ENCODE measurements at places on chromosomes 2 and 18.
A peak's percentile ranks its signal among the peaks of the same experiment; 100 is the strongest.

- DNase-seq = peak; percentile 61
Observed at GRCh38 chr2:74835831-74836674, 2.1 kb downstream of the HK2 start.

DNA sequence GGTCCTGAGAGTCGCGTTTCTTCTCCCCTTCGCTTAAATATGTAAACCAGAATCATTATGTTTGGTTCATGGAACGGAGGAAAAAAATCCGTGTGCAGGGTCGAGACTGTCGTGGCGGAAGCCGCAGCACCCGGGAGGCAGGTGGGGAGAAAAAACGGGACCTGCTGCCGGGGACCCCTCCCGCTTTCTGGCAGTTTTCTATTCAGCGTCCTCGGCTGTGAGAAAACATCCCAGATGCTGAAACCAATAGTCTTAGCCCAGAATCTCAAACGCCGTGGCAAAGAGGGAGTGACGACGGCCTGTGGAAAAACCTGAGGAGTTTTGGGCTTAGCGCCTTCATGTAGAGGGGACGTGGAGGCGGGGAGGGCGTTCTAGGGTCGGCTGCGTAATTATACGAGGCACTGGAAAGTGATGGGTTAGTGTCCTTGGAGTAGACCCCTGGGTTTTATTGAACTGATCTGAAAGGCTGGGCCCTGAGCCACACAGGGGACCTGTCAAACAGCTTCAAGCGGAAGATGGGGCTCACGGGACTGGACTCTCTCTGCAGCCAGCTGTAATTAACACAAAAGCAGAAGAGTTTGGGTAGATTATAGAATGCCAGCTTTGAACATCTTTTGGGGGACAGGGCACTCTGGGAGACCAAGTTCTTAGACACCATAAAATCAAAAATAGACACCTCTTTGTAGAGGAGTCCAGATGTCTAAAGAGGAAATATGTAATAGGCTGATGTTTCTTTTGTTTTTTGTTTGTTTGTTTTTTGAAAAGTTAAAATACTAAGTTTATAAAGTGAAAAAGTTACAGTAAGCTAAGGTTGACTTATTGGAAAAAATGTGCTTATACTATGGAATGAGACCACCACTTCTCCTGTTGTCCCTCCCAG is 834 bp upstream of the BUB1 start:
- DNase-seq = peak; percentile 62

GRCh38 chr2:127810156-127810618 is 784 bp downstream of the WDR33 start:
- DNase-seq = peak; percentile 64

DNA sequence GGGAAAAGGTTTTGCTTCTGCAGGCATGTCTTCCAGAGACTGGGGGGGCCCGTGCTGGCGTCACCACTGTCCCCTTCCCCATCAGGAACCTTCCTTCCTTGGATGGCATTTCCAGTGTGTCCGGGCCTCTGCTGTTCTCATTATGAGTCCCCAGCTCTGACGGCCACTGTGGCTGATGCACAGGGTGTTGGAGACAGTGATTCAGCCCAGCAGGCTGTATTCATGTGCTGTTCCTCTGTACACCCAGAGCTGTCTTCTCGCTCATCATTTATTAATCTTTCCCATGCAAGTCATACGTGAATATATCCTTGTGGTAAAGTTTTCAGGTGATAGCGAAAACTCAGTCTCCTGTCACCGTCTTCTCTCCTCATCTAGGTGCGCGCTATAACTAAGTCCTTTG is 57.7 kb downstream of the ASAP2 start:
- DNase-seq = peak; percentile 92

DNA sequence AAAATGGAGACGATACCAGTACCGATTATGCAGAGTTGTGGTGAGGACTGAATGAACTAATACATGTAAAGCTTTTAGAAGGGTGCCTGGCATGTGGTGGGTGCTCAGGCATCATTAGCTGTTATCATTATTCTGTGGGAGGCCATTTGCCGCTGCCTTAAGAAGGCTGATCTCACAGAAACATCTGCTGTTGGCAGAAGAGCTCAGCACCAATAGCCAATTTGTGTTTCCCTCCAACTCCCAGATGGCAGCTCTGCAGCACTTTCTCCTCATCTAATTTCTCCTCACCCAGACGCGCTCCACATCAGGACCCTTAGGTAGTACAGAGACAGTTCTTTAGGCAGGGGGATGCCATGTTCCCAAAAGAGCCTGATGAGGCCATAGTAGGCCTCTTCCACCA is 15.8 kb upstream of the CYP1B1 start:
- peak; percentile 22 for DNase-seq

- DNase-seq = peak; percentile 49
Observed at GRCh38 chr18:14971461-14972185, 223.7 kb downstream of the ANKRD30B start.

- peak; percentile 68 for DNase-seq
Observed at GRCh38 chr18:21444465-21445212, 155.9 kb downstream of the ESCO1 start.

DNA sequence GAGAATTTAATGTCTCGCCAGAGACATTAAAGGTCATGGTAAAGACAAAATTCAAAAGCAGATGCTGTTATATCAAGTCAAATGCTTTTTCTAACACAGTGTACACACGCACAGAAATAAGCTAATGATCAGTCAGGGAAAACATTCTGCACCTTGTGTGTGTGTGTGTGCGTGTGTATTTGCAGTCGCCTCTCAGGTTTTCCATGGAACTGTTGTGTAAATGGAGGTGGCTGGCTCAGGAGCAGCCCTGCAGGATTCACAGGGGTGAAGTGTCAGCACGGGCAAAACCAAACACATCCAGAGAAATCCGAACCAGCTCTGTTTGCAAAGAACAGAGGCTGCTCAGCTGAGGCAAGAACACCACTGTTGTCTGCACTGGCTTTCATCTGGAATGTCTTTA is 76.2 kb upstream of the YWHAQ start:
- DNase-seq = no peak

GRCh38 chr2:96801005-96801785 is 14.9 kb upstream of the CNNM3 start:
- DNase-seq = peak; percentile 60

DNA sequence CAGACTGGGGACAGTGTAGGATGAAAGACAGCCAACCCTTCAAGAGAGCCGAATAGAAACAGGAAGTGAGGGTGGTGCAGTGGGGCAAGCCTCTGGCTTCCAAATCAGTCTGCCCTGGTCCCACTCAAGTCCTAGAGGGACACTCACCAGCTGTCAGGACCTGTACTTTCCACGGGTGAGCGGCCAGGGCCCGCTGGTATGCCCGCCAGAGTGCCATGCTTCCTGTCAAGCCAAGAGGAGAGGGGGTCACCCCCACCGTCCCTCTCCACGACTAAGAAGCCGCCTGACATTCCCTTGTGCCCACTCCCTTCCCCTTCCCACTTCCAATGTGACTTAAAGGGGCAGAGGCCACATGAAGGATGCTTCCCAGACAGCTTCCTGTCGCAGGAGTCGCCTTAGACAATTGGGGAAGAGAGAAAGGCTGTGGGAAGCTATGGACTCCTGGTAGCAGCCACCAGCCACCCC is 564 bp downstream of the MPV17 start:
- DNase-seq = peak; percentile 48

- peak; percentile 66 for DNase-seq
Observed at GRCh38 chr2:98505971-98506664, 61.5 kb downstream of the INPP4A start.

DNA sequence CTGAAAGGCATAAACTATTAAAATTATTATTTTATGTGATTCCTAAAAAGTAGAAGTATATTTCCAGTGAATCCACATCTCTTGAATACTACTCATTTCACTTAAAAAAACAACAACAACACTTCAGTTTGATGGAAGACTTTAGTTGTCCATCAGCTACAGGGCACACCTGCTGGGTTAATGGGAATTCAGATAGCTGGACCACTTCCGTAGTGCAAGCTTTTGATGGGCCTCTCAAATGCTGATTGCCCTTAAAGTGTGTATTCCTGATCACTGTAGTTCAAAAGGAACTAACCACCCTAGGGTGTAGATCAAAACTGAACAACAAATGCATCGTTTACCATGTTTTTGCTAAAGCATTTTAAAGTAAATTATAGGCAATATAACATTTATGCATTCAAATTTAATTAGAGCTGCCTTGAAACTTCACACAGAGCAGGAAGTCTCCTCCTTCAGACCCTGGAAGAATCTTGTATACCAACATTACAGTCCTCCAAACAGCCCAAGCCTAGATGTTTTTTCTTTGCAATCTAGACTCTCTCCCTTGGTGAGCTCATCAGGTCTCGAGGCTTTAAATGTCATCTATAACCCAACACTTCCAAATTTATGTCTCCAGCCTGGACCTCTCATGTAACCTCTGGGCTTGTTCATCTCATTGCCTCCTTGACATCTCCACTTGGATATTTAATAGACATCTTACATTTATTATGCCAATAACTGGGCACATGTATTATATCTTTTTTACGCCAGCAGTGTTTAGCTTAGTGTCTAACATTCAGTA is 510.1 kb upstream of the SLC39A10 start:
- no peak for DNase-seq

DNA sequence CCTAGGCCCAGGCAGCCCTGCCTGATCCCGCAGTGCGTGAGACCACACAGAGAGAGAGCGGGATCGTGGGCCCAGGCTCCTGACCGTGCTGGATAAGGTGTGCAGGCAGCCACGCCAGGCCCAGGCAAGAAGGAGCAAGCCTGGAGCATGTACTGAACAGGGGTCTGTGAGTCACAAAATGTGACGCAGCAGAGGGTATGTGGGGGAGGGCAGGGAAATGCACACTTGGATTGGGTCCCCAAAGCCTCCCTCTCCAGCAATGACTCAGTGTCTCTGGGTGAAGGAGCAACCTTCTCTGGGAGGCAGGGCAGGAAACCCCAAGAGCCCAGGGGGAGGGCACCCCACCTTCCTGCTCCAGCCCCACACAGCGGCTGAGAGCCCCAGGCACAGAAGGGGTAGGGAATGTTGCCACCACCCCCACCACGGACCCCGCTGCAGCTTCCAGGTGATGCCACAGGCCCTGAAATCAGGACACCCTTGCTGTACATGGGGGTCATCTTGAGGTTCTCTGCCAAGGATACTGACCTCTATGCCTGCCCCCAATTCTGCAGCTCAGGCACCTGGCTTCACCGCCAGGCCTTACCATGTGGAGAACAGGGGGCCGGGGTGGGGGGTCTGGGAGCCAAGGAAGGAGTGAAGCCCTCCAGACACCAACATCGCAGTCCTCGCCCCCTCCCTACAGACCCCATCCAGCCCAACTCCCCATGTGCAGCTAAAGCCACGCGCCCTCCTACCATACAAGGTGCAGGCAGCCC is 1.3 kb upstream of the GPC1 start:
- peak; percentile 98 for DNase-seq

DNA sequence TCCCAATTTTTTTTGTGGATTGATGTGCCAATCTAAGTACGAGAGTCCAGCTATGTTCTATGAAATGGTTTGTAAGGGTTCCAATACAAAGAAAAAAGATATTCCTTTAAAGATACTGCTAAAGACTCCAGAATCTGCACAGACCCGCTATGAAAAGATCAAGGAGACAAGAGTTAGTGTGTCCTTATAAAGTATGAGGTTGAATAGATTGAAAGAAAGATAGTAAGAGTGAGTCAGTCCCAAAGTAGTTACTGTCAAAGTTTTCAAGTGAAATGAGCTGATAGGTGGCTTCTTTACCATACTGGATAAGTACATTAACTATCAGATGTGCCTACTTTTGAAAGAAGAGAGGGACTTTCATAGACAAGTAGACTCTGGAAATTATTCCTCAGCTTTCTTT is 17.9 kb upstream of the EHBP1 start:
- peak; percentile 32 for DNase-seq

DNA sequence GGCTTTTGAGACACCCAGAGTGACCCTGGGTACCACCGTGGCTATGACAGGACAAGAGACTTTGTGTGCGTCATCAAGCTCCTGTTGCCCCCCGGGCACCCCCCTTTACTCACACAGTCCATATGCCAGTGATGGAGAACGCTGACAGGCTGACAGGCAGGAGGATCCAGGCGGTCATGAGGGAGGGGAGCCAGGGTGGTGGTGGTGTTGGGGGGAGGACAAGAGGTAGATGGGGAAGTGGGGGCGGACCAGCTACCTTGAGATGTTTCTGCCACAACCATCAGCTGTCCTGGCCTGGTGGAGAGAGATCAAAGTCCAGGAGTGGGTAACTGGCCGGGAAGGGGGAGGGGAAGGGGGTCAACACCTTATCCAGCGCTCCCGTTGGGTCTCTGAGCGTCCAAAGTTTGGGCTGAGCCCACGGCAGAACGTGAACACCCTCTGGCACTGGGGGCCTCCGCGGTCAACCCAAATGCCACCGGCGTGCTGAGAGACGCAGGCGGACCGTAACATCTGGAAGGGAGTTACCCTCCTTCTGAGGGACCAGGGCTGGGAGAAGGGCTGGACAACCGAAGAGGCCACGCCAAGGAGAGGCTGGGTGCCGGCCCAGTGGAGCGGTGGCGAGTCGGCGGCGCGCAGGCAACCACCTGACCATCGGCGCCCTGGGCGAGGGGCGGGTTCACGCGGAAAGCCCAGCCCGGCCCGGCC is 575 bp downstream of the TMEM150A start:
- DNase-seq = peak; percentile 79

DNA sequence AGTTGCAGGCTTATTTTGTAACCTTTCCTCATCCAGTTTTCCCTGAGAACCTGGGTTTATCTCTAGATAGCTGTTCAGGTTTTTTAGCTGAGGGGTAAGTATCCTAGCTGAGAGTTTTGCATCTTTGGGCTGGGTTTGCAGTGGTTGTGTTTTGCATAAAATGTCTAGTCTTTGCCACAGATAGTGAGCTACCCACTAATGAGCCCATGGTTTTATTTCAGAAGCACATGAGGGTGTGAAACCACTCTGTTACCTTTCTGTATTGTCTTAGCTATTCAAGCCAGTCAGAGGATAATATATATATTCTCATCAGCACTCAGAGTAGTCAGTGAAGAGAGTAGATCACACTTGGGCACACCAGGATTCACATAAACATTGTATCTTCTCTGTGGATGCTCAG is 24.6 kb upstream of the TXNDC2 start:
- DNase-seq = no peak

GRCh38 chr18:31983020-31983419 is 35.6 kb upstream of the RNF125 start:
- DNase-seq = no peak

- DNase-seq = peak; percentile 82
Observed at GRCh38 chr18:76394780-76395476, 100.1 kb downstream of the ZNF516 start.

- DNase-seq = no peak
Observed at GRCh38 chr2:10720306-10720705, 1.1 kb upstream of the ATP6V1C2 start.

- no peak for DNase-seq
Observed at GRCh38 chr2:25091265-25091664, 49.4 kb downstream of the EFR3B start.

GRCh38 chr18:35634323-35634722 is 52.8 kb downstream of the GALNT1 start:
- DNase-seq = no peak

GRCh38 chr18:62876111-62876510 is 160.8 kb downstream of the PHLPP1 start:
- no peak for DNase-seq

GRCh38 chr2:132857319-132857718 is 187.3 kb upstream of the LYPD1 start:
- DNase-seq = no peak

- no peak for DNase-seq
Observed at GRCh38 chr2:109396202-109397180, 217.3 kb downstream of the SEPTIN10 start.

- peak; percentile 0 for DNase-seq
Observed at GRCh38 chr2:52395912-52396311, 1364.0 kb upstream of the NRXN1 start.
